ENCODE measurements at places on chromosomes 4 and X.

GRCh38 chrX:70508296-70508911 lies 63.8 kb downstream of the DLG3 start:
- no peak for DNase-seq

DNA sequence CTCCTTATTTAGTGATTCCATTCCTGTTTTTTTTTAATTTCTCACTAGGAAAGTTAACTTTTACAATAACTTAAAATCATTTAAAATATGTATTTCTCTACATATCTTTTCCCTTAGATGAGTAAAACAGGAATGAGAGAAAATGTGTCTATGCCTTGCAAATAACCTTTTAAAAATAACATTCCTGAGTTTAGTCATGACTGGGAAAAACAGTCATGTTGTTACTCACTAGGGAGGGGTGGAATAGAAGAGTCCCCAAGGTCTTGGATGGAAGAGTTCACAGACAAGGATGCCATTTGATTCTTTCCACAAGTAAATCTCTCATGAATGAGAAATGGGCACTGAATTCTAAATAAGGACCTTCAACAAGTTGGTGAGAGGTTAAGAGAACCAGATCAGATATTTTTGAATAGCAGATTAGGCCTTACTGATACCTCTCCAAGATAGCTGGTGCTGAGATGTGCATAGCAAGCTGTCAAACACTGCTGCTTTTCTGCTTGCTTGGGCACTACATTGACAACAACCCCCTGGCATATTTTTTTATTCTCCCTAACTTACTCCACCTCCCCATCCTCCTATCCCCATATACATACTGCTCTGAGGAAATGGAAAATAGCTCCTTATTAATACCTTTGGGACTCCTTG lies 25.1 kb downstream of the UGDH start:
- no peak for DNase-seq

GRCh38 chr4:133465022-133465421 lies 315.9 kb downstream of the PCDH10 start:
- no peak for DNase-seq

DNA sequence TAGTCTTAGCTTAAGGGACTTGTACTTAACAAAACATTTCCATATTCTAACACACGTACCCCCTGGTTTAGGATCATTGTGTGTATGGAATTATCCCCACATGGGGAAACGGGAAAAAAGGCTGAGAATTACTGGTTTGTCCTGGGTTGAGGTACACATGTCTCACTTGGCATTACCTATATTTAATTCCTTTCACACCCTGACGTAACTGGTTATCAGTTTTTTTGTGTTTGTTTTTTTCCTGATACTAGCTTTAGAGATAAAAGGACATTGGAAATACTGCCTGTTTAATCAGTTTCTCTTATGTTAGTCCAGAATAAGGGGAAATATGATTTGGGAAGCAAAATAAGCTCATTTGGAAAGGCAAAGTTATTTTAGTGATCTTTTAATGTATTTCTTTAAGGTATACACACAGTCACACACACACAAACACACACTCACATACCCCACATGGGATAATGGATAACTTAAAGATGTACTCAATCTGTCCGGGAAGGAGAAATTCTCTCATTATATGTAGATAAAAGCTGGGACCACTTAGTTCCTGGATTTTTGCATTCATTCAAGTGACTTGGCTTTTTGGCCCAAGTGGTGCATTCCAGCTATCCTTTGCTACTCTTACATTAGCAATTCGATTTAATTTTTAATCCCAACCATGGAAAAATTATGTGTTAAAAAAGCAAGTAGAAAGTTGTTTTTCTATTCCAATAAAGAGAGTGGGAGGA lies 13.0 kb downstream of the SEPTIN11 start:
- no peak for DNase-seq

- DNase-seq: no peak
Measured at GRCh38 chr4:109125084-109125483, 177.4 kb downstream of the COL25A1 start.

- no peak for DNase-seq
Measured at GRCh38 chr4:122047456-122048425, 95.9 kb upstream of the TRPC3 start.

DNA sequence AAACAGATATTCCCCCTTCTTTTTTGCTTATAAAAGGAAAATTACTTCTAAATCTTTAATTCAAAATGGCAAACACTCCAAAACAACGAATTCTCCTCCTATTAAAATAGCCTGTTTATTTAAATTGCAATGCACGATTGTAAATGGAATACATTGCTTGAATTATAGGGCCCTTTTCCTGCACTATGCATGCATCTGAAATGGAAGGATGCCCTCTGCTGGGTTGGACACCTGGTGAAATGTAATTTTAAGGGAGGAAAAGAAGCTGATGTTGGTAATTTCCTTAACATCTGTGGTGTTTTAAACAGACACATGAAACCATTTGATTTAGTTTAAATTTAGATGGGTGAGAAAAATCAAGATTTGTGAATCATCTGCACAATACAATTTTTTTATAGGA lies 72.8 kb downstream of the GRXCR1 start:
- no peak for DNase-seq

GRCh38 chrX:103549916-103550315 lies 30.6 kb upstream of the RAB40A start:
- no peak for DNase-seq

DNA sequence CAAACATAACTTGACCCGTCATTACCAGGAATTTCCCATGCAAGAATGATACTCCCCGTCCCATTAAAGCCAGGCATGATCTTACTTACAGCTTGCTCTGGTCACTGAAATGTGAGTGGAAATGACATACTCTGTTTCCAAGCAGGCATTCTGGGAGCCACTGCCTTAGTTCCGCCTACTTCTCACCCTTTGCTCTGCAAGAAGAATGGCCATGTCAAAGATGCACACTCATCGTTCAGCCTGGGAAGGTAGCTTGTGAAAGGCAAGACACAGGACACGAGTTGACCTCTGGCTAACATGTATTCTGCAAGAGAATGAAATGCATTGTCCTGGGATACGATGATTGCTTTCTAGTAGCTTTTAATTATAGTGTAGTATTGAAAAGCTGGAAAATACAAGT lies 1144.4 kb downstream of the NLGN4X start:
- no peak for DNase-seq

DNA sequence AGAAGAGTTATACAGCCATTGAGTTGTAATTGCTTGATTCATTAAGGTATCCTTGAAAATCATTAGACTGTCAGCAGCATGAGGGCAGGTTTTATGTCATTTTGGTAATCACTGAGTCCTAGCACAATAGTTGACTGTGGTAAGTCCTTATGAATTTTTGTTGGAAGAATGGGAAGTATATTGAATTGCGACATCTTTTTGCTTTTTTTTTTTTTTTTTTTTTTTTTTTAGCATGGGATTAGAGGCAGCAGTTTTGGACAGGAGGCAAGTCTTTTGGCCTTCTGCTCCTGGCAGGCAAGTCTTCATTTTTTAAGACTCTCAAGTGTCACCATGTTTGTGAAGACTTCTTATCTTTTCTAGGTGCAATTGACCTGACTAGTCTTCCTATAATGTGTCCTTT lies 29.7 kb downstream of the PRRG1 start:
- no peak for DNase-seq

DNA sequence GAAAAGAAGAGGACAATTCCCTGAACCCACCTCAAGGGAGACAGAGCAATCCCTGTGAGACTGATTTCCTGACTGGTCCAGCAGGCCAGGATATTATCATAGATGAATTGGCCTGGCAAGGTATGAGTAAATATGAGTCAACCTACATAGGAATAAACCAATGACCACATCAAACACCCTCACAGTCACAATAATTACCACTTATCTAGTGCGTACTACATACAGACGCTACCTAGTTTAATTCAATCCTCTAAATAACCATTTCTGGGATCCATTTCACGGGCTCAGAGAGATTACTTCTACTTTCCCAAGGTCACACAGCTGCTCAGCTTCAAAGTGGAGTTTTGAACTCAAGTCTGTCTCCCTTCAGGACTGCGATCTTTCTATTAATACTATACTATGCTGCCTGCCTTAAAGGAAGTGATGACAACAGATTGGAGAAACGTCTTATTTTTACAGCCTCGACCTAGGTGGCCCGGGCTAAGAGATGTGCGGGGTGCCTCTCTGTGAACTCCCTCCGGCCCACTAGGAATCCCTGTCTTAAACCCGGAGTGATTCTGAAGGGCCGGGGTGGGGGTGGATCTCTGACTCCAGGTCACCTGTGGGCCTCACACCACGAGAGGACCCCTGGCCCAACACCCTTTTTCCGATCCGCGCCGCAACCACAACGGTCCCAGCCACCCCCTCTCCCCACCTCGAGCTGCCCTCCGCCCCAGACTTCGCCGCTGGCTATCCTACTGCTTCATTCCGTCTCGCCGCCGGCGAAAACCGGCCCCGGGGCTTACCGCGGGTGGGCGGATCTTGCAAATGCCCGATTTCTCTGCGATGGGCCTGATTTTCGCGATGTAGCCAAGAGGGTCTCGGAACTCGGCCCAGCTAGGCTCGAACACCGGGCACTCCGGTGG lies 800 bp downstream of the KDM5C start:
- DNase-seq: no peak

DNA sequence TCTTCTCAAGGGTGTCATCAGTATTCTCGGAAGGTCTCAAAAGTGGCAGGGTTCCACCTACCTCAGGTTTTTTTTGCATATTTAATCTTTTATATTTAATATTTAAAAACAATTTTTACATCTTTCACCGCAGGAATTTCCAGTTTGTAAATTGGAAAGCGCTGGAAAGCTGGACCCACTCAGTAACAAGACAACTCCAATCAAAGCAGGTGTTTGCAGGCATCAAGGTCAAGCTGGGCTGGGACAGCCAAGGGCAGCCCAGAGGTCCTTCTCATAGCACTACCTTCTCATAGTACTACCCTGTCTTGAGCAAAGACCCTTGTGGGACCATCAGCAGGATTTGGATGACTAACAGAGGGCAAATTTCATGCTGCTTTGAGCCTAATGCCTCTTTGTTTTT lies 160.1 kb downstream of the TET2 start:
- no peak for DNase-seq

- no peak for DNase-seq
Measured at GRCh38 chr4:101762534-101762933, 28.0 kb upstream of the BANK1 start.

DNA sequence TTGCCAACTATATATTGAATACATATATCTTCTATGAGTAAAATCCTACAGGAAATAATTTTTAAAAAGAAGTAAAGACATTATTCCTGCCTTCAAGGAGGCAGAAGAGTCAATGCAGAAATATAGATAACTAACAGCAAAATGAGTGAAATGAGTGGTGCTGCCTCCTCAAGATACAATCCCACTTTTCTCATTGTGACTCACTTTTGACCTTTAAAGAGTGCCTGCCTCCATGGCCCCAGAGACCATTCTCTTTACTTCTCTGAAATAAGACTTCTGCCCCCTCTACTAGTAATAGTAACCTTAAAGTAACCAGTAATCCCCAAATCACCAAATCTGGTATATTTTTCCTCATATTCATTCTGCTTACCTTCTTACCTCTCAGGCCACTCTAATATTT lies 15.5 kb downstream of the SLC10A7 start:
- no peak for DNase-seq

DNA sequence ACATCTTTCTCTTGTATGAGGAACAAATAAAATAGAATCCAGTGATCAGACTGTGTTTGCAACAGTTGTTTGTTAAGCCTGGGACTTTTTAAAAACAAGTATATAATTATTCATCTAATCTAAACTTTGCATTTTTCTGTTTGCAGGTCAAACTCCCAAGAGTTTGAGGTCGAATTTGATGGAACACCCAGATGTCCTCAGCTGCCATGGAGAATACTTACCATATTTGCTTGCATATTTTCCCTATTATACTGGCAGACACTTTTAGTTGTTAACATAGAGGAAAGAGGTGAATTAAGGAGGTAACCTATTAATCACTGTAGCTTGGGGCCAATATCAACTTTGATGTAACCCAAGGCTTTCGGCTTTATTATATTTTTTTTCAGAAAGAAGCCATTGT lies 401.5 kb upstream of the DIPK2B start:
- DNase-seq: no peak

GRCh38 chr4:117447925-117448324 lies 362.5 kb upstream of the TRAM1L1 start:
- no peak for DNase-seq

DNA sequence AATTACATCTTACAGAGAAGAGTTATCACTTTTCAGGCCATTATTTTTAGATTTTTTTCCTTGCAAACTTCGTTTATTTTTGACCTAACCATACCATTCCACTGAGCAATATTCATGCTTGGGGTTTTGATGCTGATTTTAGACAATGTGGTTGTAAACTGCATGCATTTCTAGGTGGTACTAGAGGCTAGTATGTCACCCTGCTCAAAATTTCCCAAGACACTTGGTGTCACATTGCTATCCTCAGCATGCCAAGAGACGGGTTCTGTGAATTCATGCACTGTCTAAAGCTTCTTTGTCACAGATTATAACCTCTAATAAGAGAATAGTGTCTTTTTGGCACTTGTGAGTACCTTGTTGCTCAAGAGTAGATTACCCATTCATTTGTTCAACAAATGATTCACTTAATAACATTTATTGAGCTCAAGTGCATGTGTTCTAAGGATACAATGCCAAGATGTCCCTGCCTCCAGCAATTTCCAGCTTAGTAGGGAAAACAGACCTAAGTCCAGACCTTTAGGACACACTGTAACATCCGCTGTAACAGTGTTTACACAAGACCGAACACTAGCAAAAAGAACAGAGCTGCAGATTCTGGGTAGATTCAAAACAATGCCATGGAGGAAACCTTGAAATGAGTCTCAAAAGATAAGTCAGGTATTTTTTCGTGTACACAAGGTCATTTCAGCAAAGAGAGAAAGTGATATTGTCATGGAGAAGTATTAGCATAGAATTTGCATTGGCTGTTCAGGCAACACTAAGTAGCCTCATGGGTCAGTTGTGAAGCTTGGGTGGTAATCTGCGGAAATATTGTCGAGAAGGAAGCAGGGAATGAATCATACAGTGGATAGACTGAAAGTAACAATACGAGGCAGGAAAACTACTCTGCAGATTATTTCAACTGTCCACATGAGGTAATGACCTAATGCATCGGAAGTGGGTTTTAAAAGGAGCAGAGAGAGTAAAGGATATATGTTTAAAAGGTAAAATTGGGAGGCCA lies 515.1 kb upstream of the ZFP42 start:
- DNase-seq: no peak

- DNase-seq: no peak
Measured at GRCh38 chr4:60443796-60444195, 756.3 kb upstream of the ADGRL3 start.
